Stimulated activated CD4-positive, alpha-beta T cell treated with anti-CD3 and anti-CD28 coated beads, TNF-alpha, amount 100 ng/mL, for 24 hours (primary cell): ENCODE measurements at places on chromosomes 2 and 18.

DNA sequence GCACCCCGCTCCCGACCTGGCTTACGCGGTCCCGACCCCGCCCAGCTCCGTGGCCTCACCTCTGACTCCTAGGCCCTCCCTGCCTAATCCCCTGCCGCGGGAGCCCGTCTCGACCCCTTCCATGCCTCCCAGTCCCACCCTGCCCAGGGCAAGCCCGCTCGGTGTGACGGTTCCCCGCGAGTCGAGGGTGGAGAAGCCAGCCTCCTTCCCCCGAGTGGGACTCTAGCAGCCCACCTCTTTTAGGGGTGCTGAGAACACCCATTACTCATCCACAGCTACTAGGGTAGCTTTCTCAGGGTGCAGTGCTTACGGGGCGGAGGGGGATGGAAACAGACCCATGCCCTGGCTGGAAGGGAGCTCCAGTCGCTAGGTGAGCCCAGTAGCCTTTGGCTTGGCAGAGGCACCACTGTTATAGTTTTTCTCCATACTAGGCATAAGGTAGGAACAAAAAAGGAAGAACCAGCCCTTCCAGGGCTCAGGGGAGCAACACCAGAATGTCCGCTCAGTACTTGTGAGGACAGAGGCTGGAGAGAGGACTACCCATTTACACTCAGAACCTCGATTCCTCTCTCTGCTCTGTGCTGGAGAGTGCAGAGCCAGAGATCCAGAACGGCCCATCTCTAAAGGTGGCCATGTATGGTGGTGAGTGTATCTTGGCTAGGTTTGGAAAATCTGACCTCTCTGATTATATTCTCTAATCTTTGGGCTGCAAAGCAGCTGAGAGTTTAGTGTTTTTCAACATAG is 606 bp downstream of the AGBL5 start:
- no peak for DNase-seq

DNA sequence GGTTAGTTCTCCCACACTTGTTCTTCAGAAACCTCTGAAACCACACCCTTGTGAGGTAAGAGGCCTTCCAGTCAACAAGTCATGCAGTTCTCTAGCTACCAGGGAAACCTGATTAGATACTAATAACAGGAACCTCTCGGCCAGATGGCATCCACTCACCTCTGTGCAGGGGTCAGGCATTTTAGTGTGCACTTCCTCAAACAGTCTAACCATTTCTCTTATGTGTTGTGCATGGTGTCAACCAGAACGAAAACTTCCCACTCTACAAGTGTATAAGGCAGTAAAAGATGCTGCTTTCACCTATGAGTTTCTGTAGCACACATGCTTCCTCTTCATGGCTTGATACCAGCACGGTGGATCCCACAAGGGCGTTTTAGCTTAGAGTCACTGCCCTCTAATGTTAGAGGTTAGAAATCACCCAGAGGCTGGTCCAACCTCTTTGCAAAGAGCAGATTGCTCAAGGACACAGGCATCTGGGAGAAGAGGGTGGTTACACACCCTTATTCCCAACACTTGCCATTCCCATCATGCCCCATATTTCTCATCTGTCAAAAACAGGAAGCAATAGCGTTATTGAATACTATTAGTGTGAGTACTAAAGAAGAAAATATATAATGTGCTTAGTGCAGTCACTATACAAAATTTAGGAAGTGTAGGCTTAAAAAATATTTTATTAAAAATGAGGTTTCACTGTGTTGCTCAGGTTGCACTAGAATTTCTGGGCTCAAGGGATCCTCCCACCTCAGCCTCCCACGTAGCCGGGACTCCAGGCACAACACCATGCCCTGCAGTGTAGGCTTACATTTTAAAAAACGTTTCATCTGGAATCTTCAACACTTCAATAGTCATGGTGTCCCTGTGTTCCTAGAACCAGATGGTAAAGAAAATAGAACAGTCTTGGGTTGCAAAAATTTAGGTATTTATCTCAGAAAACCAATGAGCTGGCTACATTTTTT is 34.5 kb upstream of the RAB31 start:
- peak; percentile 10 for DNase-seq

DNA sequence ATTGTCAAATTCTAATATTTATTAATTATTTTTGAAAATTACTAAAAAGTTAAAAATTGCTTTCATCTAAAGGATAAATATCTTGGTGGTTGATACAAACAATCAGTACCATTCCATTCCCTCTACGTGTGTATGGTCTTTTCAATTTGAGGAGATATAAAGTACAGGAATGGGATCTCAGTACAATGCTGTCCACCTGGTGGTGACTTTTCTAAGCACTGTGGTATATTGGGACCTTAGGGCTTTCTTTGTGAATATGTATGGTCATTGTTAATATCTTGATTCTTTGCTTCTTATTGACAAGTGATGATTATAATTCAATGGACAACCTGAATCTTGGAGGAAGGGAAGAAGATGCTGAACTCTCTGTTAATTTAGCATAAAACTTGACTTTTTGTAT is 83.1 kb downstream of the NBEAL1 start:
- no peak for DNase-seq

DNA sequence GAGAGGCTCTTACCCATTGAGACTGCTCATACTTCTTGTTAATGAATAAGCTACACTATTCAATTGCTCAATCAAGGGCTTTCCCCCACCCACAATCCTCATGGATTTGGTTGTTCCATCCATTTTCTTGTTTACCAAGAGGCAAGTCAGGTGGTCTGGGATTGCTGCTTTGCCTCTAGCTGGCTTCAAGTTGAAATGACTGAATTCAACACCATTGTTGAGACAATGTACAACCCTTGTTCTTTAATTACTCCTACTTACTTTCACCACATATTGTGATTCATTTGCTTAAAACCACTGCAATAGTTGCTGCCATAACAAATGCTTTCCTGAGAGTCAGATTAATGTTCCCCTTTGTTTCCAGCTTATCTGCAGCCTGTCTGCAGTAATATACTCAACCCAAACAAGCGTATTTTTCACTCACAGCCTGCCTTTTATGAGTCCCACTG is 532.2 kb downstream of the RIT2 start:
- DNase-seq: no peak

- no peak for DNase-seq
Observed at GRCh38 chr18:77101410-77102258, 30.9 kb downstream of the MBP start.

DNA sequence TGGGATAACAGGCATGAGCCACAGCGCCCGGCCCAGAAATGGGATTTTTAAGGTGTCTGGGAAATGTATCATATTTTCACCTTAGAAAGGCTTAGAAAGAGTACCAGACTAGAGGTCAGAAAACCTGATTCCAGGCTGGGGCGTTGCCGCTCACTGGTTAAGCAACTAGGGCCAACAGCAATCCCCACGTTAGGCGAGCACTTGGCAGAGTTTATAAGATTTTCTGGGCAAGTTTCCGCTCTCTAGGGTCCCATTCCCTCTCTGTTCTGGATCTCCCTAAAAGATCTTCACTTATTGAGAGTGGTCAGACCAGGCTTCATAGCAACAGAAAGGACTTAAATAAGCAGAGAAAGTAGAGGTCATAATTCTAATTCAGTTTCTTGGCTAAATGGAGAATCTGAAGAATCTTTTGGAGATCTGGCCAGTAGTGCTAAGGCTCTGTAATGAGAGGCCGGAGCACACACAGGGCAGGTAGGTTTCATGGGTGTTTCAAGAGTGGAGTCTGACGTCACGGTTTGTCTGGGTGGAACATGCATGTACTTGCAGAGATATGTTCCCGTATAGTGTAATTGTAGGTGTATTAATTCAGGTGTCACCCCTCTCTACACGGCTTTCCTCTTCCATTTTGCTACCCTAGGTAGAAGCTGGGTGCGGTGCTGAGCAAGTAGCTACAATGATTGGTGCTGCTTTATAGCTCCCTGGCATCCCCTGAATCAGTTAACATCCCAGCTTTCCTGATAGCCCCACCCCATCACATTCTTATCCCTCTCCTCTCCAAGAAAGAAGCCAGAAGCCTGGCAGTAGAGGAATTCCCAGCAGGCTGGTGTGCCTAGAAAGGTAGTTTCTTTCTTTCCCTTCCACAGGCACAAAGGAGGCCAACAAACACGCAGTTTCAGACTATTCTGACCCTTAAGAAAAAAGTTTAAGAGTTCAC is 4.4 kb upstream of the SMAD7 start:
- DNase-seq: no peak
